Fibroblast of gingiva (primary cell): ENCODE measurements at places on chromosomes 5 and 9.

DNA sequence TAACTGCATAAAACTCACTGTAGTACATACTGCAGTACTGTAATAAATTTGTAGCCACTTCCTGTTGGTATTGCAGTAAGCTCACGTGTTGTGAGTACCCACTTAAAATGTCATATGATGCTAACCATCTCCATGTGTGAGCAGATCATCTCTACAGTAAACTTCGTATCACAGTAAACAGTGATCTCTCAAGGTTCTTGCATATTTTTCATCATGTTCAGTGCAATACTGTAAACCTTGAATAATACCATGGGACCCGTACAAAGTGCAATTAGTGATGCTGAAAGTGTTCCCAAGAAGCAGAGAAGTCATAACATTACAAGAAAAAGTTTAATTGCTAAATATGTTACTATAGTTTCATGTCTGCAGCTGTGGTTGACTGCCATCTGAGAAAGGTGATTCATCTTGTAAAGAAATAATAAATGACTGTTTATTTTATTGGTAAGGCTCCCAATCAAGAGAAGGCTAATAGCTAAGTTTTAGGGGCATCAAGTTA is 253.8 kb upstream of the POU5F2 start:
- peak; percentile 90 for DNase-seq

DNA sequence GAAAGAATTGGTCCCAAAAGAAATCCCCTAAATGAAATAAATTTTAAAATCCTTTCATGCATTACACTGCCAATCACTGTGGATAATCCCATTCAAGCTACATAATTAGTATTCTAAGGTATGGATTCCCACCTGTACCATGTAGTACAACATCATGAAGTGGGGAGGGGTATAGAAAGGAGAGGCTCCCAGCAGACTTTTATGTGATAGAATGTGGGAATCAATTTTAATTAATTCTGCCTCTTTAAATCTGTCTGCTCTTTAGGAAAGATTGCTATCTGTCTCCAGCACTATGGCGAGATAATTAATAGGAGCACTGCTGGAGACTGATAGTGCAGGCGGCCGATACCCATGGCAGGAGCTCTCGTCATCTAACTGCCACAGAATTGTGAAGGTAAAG is 95.4 kb downstream of the CDH12 start:
- DNase-seq = no peak

- DNase-seq = peak; percentile 28
These were observed 17.4 kb downstream of the SEC61B start for GRCh38 chr9:99239341-99240060.

DNA sequence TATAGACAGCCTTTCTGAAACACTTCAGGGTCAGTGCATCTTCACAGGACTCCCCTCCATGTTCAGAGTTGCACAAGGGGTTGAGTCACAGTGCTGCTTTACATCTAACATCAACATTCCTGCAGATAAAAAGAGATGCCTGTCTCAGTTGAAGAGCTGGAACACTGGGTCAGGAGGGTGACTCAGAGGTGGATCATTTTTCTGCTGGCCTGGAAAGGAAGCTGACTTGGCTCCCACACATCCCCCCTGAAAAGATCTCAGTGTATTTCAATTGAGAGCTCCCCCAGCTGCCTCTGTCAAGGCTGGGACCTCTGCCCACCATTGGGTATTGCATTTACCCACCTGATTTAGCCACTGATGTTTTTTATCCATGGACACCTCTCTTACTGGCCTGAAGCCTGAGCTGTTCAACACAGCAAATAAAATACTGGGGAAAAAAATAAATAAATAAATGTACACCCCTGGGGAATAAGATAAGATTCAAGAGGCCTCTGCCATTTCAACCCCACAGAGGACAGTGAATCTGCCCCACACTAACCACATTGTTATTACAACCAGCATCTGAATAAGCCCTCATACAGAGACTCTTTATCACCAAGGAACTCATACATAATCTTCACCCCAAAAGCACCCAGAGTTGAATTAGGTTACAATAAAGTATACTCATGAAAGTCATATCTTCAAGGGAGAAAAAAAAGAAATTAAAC is 716.4 kb downstream of the SEMA5A start:
- DNase-seq = peak; percentile 96
